Activated gamma-delta T cell (primary cell): ENCODE measurements at places on chromosomes 1 and 21.

- no peak for DNase-seq
Observed at GRCh38 chr1:112511897-112512296, 3.1 kb downstream of the WNT2B start.

DNA sequence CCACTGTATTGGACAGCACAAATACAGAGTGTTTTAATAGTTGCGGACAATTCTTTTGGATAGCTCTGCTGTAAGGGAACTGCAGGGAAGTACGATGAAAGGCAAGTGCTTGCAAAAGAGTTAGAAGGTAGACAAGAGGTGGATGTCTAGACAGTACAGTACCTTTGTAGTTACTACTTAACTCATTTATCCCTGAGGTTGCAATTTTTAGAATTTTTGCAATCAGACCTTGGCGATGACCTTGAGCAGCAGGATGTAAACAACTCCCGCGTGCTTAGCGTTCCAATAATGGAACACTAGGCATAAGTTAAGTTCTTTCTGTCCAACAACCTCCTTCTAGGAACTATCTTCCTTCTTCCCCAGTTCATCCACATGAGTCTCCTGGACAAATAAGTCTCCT lies 1.9 kb upstream of the SYT14 start:
- DNase-seq = no peak

- no peak for DNase-seq
Observed at GRCh38 chr21:35488946-35489345, 439.8 kb upstream of the RUNX1 start.

- DNase-seq = no peak
Observed at GRCh38 chr1:85584264-85584781, 3.8 kb downstream of the CCN1 start.

- DNase-seq = no peak
Observed at GRCh38 chr1:166906647-166907046, 30.6 kb upstream of the TADA1 start.

GRCh38 chr1:25757846-25758185 lies 42.2 kb upstream of the SELENON start:
- DNase-seq = no peak

DNA sequence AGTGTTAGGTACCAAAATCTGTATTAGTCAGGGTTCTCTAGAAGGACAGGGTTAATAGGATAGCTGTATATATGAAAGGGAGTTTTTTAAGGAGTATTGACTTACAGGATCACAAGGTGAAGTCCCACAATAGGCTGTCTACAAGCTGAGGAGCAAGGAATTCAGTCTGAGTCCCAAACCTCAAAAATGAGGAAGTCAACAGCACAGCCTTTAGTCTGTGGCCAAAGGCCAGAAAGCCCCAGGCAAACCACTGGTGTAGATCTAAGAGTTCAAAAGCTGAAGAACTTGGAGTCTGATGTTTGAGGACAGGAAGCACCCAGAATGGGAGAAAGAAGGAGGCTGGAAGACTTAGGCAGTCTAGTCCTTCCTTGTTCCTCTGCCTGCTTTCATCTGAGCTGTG lies 487.5 kb upstream of the CHRM3 start:
- DNase-seq = no peak

DNA sequence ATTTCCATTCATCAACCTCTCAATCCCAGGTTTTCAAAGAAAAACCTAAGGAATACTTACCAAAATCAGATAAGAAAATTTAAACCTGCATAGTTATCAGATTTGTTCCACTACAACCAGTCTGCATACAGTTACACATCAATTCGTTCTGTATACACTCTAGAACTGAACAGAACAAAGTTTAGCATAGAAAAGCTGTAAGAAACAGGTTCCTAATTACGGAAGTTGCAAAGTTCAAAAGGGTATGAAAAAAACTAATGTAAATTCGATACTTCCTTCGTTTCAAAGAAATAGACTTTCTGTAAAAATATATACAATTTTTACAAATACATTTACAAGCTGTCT lies 3.1 kb downstream of the MCL1 start:
- no peak for DNase-seq

DNA sequence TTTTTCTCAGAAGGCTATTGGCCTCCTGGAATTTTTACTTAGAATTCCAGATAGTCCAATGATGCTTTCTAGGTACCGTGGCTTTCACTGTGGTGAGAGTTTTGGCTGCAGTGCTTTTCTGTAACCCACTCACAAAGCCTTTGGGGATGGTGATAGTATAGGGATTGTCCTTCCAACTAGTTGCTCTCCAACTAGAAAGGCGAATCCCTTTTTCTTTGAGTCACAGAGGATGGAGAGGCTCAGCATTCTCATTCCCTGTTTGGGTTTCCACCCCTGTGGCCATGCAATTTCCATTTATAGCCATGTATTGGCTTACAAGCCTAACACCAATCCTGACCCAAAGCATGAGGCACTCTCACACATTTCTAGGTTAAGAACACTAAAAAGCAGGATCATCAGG lies 300.3 kb downstream of the DISC1 start:
- no peak for DNase-seq

DNA sequence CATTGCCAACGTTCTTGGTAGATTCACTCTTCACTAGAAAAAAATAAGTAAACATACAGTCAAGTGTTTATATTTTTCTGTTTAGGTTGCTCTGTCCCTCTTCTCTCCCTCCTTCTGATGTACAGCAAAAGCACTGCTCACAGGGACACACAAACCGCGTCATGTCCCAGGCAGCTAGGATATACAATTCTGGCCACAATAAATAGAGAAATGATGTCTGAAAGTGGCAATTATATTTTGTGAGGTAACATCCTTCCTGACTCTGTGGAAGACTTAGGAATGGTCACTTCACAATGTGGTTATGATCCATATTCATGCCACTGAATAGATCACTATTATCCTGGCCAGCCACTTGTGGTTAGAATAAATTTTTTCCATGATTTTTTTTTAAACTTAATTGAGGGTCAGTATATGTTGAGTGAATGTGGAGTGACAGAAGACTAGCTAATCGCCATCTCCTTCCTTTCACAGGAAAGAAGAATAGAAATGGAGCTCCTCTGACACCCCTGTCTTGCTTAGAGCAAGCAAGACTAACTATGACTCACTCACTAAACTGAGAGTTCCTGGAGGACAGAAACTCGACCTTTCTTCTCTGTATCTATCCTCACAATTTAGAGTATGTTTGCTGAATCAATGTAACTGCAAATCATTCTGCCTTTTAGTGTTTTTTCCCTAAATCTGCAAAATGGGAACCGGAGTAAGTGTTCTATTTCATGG lies 54.0 kb downstream of the ZNHIT6 start:
- DNase-seq = no peak

- DNase-seq = no peak
Observed at GRCh38 chr1:242005866-242006535, 7.1 kb upstream of the MAP1LC3C start.

DNA sequence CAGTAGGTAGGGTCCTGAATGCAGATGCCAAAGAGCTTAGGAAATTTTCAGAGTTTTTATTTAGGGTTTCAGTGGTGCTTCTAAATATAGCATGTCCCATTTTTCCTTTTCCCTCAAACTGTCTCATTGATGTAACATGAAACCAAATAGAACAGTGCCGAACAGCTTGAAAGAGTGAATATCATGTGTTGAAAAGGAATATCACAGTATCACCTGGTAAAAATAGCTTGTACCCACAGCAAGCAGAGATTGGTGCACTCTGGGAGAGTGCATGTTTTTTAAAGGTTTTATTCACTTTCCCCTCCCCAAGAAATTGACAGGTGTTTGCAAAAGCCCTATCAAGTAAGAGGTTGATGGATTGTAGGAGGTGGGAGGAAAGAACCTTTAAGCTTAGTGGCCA lies 41.9 kb upstream of the ELAVL4 start:
- DNase-seq = no peak

DNA sequence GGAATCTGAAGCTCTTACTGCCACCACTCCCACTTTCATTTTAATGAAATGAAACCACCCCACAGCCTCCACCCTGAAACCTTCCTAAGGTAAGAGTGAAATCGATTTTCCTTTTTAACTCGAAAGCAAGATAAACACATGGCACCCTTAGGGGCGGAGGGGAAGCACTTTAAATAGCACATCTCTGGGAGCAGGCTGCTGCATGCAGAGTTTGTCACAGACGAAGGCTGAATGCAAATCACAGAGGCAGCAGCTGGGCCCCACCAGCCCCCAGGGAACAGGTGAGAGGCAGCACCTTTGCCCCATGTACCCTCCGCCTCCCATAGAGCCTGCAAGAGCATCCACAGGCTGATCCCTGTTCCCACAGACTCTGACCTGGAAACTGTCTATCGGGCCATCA lies 60.0 kb upstream of the GRIK3 start:
- no peak for DNase-seq

DNA sequence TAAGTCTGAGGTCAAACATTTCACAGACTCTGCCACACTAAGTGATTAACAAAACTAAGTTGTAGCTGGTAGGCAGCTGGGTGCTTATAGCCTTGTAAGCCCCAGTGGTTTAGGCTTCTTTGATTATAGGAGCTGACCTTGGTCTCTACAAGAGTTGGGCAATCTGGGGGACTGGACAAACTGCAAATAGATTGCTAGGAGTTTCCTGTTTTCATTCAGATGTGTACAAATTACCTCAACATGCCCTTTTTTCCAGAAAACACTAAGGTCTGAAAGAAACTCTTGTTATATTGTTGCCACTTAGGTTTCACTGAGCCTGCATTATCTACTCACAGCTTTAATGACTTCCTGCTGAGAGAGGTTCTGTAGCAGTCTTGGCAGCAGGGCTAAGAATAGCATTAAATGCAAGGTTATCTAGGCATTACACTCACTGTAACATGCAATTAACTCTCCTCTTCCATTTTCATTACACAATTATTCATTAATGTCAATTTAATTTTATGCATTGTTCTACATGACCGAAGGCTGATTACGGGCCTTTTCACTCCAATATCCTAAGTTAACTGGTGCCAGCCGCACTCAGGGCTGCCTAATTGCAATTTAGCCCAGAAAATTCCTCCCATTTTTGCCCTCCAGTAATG lies 314.0 kb downstream of the LMO4 start:
- no peak for DNase-seq

DNA sequence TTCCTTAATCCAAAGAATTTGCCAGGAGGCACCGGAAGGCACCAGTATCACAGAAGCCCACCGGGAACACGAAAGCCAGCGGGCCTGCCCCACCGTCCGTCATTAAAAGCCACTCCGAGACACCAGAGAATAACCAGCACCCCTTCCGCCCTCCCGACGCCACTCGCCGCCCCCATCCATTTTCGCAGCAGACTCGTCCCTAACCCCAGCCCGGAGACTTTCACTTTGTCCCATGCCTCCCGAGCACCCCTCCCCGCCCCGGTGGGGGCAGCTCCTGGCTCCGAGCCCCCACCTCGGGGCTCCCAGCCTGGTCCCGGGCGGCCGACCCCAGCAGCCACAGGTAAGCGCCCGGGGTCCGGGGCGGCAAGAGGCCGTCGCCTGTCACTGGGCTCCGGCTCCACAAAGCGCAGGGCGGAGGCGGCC lies 105.4 kb downstream of the SLC45A1 start:
- peak; percentile 39 for DNase-seq

DNA sequence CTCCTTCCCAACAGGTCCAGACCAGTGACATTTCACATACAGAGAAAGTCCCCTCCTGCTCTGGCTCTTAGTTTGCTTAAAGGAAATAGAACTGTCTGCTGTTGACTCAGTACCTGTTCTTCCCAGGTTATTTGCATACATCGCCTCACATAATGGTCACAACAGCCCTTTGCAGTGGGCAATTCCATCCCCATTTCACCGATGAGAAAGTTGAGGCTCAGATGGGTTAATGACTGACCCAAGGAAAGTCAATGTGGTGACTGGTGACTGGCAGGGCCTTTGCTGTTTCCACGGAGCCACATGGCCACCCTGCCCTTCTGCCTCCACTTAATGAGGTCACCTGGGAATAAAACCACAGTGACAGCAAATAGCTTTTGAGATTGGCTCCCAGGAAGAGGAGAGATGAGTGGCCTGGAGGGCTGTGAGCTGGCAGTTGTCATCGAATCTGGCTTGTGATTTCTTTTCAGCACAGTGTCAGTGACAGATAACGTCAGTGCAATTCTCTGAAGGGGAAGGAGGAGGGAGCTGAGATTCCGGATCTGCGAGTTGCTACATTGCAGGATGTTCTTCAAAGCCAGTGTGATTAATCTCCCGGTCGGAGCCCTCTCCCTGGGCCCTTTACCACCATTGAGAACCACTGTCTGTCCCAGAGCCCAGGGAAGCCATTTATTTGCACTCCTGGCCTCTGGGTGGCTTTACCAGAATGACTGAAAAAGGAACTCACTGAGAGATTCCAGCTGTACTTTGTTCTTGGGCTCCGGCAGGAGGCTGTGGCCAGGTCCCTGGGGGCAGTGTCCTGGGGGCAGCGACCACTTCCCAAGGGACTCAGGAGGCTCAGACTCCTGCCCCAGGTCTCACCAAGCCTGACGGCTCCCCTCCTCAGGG lies 117.2 kb downstream of the CNIH3 start:
- no peak for DNase-seq

- no peak for DNase-seq
Observed at GRCh38 chr1:104636581-104636980, 886.9 kb downstream of the AMY1C start.

- no peak for DNase-seq
Observed at GRCh38 chr1:155569988-155570592, 7.5 kb upstream of the ASH1L start.

GRCh38 chr1:219236933-219237610 lies 63.4 kb downstream of the LYPLAL1 start:
- no peak for DNase-seq

DNA sequence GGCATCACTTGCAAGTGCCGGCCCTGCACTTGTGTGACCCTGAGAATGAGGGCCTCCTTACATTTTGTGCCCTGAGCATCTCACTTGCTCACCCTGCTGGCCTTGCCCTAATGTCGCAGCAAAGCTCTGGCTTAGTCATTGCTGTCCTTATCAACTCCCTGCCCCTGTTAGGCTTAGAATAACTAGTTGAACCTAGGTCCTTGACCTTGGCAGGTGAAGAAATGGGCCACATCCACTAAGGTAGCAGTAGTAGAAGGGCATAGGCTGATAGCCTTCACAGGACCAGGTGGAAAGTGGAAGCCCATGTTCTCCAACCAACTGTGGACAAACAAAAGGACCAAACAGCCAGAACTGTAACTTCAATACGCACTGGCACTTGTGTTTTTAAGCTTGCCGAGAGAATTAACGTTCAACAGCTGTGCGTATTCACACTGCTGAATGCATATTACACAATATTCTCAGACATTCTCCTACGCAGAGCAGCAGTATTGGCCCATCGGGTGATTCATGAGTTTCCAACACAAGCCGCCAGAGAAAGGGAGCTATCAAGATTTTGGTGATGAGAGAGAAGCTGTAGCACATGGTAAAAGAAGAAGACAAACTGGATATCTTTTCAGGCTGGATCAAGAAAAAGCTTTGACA lies 27.7 kb upstream of the PTGFRN start:
- no peak for DNase-seq

- DNase-seq = no peak
Observed at GRCh38 chr1:225814381-225814780, 4.5 kb downstream of the EPHX1 start.

GRCh38 chr21:31988492-31989290 lies 115.9 kb downstream of the HUNK start:
- no peak for DNase-seq

DNA sequence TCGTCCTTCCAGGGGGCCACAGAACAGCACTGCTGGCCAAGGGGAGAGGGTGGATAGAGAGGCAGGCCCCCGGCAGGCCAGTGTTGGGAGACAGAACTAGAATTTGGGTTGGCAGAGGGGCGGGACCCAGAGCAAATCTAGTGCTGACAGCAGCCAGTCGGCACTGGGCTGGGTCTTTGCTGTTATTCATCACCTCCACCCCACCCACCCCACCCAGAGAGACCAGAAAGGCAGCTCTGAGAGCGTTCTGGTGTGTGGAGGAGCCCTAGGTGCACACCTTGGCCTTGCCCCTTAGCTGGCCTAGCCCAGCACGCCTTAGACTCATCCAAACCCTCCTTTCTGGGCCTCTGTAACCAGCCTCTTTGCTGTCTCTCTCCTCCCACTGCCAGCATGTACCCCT lies 6.4 kb upstream of the PKP1 start:
- DNase-seq = no peak
